NCI-H1436 (cell line): ENCODE measurements at places on chromosomes 2 and 18.

DNA sequence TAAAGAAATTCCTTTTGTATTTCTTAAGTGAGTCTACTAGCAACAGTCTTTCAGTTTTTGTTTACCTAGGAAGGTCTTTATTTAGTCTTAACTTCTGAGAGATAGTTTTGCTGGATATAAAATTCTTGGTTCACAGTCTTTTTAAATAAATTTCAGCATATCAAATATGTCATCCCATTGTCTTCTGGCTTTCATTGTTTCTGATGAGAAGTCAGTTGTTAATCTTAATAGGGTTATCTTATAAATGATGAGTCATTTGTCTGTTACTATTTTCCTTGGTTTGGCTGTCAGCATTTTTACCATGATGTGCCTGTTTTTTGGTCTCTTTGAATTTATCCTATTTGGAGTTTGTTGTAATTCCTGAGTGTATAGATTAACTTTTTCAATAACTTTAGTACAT is 129.3 kb downstream of the FAM210A start:
- DNase-seq, result no peak

- DNase-seq, result no peak
These were observed 113.1 kb downstream of the SMAD7 start for GRCh38 chr18:48837676-48838075.

GRCh38 chr18:44838971-44839666 is 158.4 kb downstream of the SETBP1 start:
- no peak for DNase-seq

GRCh38 chr2:59900728-59901452 is 652.6 kb downstream of the BCL11A start:
- no peak for DNase-seq

DNA sequence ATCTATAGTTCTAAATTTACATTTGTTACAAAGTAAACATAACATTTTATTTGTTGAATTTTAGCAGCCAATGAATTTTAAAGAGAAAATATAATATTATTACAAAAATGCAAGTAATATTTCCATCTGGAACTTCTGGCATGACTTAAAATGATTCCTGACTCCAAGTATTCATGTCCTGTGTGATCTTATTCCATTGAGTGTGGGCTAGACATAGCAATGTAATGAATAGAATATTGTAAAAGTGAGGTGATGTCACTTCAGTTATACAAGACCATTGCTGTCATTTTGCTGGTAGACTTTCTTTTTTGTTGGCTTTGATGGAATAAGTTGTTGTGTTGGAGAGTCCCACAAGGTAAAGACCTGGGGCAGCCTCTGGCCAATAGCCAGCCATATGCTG is 912.2 kb upstream of the PIK3C3 start:
- DNase-seq, result no peak

GRCh38 chr18:61980355-61980754 is 87.5 kb upstream of the RNF152 start:
- DNase-seq, result no peak

DNA sequence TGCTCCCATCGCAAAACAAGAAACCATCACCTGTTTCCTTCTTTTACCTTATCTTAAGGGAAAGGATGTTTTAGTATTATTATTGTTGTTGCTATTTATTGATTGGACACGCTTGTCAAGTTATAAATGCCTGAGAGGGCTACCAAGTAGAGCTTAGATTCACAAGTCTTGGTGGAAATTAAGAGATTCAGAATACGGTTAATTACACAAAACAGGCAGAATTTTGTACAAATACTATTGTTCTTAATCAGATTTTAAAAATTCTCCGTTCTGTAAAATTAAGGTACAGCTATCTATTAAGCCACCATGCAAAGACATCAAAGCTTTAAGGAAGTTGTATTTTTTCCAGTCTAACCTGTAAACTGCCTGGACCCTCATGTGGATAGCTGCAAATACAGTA is 1.1 kb upstream of the ZNF521 start:
- no peak for DNase-seq

- no peak for DNase-seq
These were observed 239.1 kb downstream of the SEPTIN10 start for GRCh38 chr2:109374548-109375130.

- DNase-seq, result no peak
These were observed 86.6 kb upstream of the CAVIN2 start for GRCh38 chr2:191933307-191934105.

GRCh38 chr2:219973136-219973535 is 345.7 kb downstream of the SLC4A3 start:
- DNase-seq, result no peak

DNA sequence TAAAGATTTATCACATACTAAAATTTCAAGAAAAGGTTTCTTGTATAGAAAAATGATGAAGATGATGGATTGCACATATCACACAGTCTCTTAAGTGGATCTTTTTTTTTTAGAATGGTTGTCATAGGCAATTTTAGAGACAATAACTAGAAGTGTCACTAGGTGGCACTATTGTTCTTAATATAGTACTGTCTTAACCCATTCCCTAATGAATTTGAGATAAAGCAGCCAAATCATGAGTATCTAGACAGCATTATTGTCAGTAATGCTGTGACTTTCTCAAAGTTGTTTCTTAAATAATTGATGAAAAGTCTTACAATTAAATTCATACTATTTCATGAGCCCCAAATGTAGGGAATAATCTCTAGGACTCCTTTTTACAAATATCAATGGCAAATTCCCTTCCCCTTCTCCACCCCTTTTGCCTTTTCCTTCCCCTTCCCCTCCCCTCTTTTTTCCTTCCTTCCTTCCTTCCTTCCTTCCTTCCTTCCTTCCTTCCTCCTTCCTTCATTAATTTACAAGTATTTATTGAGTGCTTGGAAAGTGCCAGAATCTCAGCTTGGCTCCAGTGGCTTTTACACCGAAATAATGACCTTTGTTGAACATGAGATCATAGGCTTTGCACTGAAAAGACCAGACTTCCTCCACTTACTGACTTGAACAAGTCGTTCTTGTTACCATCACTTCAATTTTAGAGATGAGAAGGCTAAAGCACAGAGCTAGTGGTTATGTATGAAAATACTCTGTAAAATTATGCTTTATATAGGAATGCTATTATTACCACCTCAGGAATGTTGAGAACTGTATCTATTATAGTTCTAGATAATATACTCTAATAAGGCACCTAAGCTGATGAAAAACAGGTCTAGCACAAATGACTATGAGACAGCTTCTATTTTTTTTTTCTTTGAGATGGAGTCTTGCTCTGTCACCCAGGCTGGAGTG is 19.8 kb downstream of the MYL12B start:
- DNase-seq, result peak; percentile 70

GRCh38 chr2:166376488-166376828 is 714 bp upstream of the SCN9A start:
- no peak for DNase-seq

GRCh38 chr2:201837824-201838431 is 31.6 kb downstream of the CDK15 start:
- no peak for DNase-seq

- peak; percentile 7 for DNase-seq
These were observed 48.5 kb upstream of the PROKR1 start for GRCh38 chr2:68594674-68595492.

GRCh38 chr18:39843546-39843945 is 2111.5 kb upstream of the PIK3C3 start:
- DNase-seq, result no peak

GRCh38 chr2:126893606-126894005 is 5.1 kb upstream of the TEX51 start:
- DNase-seq, result no peak

DNA sequence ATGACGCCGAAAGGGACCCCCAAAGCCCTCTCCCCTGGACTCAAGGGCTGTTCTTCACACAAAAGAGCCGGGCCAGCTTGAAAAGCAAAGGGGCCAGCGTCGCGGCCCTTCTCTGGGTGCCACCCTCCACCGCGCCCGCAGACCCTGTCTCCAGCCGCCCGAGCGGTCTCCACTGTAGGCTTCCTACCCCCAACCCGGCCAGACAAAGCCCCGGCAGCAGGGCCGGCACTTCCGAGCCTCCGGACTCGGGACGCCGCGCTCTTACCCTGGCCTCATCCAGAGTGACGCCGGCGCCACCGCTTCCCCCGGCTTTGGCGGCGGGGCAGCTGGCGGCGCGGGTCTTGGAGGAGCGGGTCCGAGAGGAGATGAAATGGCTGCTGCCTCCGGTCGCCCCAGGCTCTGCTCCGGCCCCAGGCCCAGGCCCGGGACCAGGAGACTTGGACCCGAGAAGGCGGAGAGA is 603 bp downstream of the ATAD2B start:
- DNase-seq, result no peak

DNA sequence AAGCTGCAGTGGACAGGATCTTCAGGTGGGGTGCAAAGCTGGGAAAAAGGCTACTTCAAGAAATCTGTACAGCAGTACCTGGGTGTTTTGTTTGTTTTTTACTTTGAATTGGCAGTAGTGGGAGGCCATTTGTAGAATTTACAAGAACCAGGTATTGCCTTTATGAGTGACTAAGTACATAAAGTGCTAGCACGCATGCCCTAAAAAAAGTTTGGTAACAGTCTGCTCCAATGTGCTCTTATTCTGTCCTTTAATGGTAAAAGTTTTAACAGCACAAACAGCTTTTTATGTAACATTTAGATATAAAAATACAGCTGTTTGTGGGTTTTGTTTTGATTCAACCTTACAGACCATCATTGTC is 17.2 kb downstream of the REV1 start:
- no peak for DNase-seq

DNA sequence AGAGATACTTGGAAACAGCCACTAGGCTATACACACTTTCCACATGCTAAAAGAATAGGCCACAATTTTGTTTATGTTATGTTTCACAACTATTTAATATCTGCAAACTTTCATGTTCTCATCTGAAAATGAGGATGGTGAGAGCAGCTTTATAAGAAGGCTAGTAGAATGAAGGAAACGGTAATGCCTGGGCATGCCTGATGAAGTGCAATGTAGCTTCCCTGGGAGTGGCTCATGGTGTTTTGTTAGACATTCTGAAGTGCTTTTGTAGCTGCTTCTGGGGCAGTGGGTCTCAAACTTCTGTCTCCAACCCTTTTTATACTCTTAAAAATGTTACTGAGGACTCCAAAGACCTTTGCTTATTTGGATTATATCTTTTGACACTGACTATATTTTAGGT is 193.3 kb upstream of the VWC2L start:
- DNase-seq, result no peak

DNA sequence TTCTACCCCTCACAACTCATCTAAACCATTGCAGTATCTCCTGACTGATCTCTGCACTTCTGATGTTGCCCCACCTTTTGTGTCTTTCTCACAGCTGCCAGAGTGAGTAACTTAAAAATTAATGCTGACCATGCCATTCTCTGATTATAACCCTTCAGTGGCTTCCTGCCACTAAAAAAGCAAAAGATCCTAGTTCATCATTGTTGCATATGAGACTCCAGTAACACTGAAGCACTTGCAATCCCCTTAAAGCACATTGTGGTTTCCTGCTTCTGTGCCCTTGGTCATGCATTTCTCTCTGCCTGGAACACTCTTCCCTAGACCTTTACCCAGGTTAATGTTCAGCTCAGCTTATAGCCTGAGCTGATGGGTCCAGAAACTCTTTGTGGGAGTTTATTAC is 95.1 kb upstream of the WDSUB1 start:
- DNase-seq, result no peak

- DNase-seq, result no peak
These were observed 197.8 kb upstream of the PXDN start for GRCh38 chr2:1942146-1942545.

GRCh38 chr2:177391822-177392372 is 676 bp upstream of the AGPS start:
- DNase-seq, result no peak

- DNase-seq, result no peak
These were observed 14.3 kb downstream of the COPS7B start for GRCh38 chr2:231800493-231801091.

DNA sequence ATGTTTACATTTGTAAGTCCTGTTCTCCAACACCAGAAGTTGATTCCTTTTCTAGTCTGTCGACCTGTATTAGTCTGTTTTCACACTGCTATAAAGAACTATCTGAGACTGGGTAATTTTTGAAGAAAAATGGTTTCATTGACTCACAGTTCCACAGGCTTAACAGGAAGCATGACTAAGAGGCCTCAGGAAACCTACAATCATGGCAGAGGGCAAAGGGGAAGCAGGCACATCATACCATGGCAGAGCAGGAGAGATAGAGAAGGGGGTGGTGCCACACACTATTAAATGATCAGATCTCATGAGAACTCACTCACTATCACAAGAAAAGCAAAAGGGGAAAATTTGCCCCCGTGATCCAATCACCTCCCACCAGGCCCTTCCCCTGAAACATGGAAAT is 112.8 kb upstream of the MAP3K20 start:
- no peak for DNase-seq

GRCh38 chr18:24530630-24531111 is 70.2 kb downstream of the HRH4 start:
- no peak for DNase-seq

DNA sequence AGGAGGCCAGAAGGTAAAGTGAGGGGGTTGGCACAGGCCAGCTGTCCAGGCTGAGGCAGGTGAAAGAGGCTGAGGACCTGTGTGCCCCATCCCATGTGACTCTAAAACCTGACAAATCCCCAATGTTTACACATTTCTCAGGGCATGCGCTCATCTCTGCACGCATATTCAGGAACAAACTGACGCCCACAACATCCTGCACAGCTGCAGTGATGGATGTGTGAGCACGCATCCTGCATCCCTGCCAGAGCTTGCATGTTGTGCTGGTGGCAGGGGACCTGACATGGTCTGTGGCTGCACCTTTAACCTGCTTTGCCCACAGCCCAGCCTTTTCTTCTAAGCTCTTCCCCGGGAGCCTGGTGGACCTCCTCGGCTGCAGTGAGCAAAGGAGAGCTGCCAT is 83.1 kb downstream of the FBXO15 start:
- DNase-seq, result no peak

GRCh38 chr2:209872675-209873074 is 101.0 kb downstream of the UNC80 start:
- no peak for DNase-seq

DNA sequence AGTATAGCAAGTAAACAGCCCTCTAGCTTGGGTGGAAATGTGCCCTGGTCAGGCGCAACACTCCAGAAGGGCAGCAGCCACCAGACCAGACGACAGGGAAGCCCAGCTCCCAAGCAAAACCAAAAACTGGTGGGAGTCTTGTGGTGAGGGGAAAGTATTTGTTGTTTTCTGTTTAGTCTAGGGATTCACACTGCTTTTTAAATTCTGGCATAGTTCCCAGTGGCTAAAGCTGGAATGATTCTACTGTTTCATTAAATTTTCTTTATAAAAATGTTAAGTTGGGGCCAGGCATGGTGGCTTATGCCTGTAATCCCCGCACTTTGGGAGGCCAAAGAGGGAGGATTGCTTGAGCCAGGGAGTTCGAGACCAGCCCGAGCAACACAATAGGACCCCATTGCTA is 38.5 kb downstream of the MERTK start:
- DNase-seq, result no peak
